ENCODE measurements at places on chromosomes 11 and 22. TPM values are rescaled to one million over a fixed set of nuclear protein-coding genes. Genes with fewer than 3 reads are reported as not detected.

DNA sequence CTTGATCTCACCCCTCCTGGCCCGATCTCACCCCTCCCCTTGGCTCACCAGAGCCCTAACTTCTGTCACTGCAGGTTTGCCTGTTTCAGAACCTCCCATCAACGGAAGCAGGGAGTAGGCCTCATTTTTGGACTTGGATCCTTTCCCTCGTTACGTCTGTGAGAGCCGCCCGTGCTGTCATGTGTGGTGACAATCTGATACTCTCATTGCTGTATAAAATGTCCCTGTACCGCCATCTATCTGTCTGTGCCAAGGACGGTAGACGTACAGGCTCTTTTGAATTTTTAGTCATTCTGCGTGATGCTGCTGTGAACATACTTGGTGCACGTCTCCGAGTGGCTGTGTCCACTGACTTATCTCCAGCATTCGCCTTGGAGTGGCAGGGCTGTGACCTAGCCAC lies 1163.1 kb downstream of the BRD1 start:
- DNase-seq, result no peak

TRIM22 gene
- total RNA-seq, result 0.89 TPM

PHF21B gene
- 37.4 TPM for total RNA-seq

- DNase-seq, result no peak
These were observed 4.5 kb downstream of the FHIP1B start for GRCh38 chr11:6229911-6230310.

- DNase-seq, result no peak
These were observed 393.1 kb downstream of the ETS1 start for GRCh38 chr11:128194216-128194615.

DNA sequence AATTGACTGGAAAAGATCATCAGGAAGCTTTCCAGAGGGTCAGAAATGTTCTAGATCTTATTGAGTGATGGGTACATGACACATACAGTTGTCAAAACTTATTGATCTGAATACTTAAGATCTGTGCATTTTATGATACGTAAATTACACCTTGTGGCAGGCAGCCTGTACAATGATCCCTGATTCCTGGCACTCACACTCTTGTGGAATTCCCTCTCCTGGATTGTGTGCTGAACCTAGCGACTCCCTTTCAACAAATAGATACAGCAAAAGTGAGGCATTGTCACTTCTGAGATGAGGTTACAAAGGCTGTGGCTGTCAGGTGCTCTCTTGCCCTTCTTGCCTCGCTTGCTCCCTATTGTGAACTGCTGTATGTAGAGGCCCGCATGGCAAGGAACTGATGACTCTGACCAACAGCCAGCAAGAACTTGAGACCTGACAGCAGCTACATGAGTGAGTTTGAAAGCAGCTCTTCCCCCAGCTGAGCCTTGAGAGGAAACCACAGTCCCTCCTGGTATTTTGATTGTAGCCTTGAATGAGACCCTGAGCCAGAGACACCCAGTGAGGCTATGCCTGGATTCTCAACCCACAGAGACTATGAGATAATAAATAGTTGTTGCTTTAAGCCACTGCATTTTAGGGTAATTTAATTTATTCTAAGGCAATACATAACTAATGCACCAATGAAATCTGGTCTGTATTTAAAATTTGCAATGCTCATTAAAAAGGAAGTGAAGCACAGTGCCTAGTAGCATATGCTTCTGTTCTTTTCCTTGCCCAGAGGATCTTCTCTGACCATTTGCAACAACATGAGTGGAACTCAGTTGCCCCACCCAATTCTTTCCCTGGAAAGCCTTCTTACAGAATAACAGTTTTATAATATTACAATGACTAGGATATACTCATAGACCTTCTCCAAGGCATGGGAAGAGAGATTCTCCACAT lies 60.5 kb upstream of the IZUMO1R start:
- no peak for DNase-seq

DNA sequence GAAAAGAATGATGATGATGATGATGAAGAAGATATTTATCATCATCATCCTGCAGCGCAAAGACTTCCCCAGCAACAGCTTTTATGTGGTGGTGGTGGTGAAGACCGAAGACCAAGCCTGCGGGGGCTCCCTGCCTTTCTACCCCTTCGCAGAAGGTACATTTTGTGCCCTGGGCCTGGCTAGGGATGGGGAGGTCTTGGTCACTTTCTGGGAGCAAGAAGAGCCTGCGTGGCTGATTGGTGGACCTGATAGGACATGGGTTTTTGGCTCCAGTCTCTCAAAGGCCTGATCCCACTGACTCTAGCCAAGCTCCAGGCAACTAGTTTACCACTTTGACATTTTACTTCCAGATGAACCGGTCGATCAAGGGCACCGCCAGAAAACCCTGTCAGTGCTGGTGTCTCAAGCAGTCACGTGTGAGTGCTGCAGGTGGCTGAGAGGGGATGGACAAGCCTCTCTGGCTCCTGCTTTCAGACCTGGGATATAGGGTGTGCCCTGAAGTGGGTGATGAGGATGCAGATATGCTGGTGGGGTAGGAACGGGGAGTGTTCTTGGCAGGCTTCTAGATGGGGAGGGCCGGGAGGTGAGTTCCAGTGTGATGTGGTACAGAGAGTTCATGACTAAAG lies 5.3 kb downstream of the SIDT2 start:
- no peak for DNase-seq

GRCh38 chr11:73213196-73214143 lies 4.6 kb upstream of the P2RY2 start:
- DNase-seq, result no peak

OR4C6 gene
- not detected for total RNA-seq

SCGB1A1 gene
- 1.9 TPM for total RNA-seq

CHADL gene
- 3.1 TPM for total RNA-seq

ANKK1 gene
- 0.41 TPM for total RNA-seq

DNA sequence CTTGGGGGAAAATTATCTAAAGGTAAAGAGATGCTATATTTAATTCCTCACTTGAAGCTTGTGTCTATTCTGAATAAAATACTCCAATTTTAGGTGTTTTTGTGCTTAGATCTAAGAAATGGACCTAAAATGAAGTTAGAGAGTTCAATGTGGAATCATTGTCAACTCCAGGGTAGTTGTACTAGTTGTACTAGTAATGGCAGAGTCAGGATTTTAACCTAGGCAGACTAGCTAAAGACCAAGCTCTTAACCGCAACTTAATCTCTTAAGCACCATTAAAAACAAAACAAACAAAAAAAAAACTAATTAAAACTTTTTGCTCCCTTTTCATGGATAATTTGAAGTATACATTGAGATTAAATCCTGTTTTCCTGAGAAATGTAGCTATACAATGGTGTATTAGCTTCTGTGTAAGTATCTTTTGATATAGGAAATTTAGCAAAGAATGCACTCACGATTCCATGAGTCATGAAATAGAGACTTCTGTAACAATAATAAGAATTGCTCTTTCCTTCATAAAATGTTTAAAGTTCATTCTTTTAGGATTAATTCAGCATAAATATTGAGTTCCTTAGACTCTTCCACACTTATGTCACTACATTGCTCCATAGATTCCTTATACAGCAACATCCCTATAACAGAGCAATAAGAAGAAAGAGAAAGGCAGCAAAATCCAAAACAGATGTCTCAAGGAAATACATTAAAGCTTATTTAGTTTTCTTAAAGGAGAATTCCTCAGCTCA lies 26.5 kb upstream of the SOX6 start:
- no peak for DNase-seq

Measured in progenitor cell of endocrine pancreas (in vitro differentiated cells).